MCF 10A (cell line): ENCODE measurements at places on chromosomes 4 and X. TPM values are rescaled to one million over a fixed set of nuclear protein-coding genes. Genes with fewer than 3 reads are reported as not detected.

Gene IL3RA
- not detected in 2 replicates for total RNA-seq

Gene EDNRA
- total RNA-seq: not detected in 2 replicates

Gene ZCCHC12
- not detected in 2 replicates for total RNA-seq

Gene RAB33A
- not detected in 2 replicates for total RNA-seq

Gene PLXNA3
- 47.6 and 48.0 TPM in 2 replicates for total RNA-seq

Gene UGT8
- total RNA-seq: 2.2 and 2.6 TPM in 2 replicates

Gene HSD17B13
- not detected in 2 replicates for total RNA-seq

Gene MUC7
- not detected in 2 replicates for total RNA-seq

Gene GRIA2
- total RNA-seq: not detected in 2 replicates

Gene RAI2
- total RNA-seq: not detected in 2 replicates

Gene TEX11
- not detected in 2 replicates for total RNA-seq

Gene SEC24D
- 117 and 134 TPM in 2 replicates for total RNA-seq

Gene VGLL1
- not detected in 2 replicates for total RNA-seq

Gene P2RY10
- total RNA-seq: not detected in 2 replicates

Gene FAT1
- total RNA-seq: 132 and 165 TPM in 2 replicates
